ENCODE measurements at places on chromosomes 6 and 20.

GRCh38 chr6:38504996-38505395 lies 134.7 kb downstream of the BTBD9 start:
- no peak for DNase-seq

- DNase-seq = no peak
Measured at GRCh38 chr6:30651143-30651542, 4.2 kb downstream of the C6orf136 start.

DNA sequence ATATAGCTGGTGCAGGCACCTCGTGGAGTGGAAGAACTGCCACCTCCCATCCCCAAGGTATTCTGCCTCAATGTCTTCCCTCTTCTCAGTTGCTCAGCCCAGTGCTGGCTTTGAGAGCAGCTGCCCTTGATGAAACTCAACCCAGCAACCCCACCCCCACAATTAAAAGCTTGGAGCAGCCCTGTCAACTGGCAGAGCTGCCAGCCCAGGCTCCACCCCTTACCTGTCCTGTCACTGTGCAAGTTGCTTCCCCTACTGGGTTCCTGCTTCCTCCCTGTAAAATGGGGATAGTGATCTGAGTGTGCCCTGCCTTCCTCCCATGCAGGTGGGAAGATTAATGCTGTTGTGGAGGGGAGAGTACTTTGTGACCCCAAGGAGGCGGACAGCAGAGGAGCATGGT lies 4.5 kb downstream of the TMEM63B start:
- DNase-seq = no peak

GRCh38 chr20:43725666-43726065 lies 1.1 kb downstream of the GTSF1L start:
- no peak for DNase-seq

- DNase-seq = no peak
Measured at GRCh38 chr20:8735674-8736073, 333.2 kb upstream of the PLCB4 start.

DNA sequence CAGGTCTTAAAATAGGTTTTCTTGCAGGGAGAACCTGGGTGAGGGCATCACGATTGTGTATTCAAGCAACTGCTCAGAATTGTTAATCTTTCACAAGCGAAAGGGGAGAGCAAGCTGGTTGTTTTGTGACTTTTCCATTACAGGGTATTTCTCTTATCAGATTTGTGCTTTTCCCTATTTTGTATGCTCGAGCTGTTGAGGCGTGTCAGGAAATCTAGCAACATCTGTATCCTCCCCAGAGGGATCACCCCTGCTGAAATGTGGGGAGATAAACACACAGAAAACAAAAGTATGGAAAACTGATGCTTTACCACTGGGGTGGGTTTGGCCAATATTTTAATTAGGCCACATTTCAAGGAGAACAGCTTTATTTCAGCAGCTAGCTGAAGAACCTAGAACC lies 187.0 kb downstream of the DTNBP1 start:
- no peak for DNase-seq

GRCh38 chr6:144214622-144215401 lies 64.5 kb downstream of the STX11 start:
- no peak for DNase-seq

DNA sequence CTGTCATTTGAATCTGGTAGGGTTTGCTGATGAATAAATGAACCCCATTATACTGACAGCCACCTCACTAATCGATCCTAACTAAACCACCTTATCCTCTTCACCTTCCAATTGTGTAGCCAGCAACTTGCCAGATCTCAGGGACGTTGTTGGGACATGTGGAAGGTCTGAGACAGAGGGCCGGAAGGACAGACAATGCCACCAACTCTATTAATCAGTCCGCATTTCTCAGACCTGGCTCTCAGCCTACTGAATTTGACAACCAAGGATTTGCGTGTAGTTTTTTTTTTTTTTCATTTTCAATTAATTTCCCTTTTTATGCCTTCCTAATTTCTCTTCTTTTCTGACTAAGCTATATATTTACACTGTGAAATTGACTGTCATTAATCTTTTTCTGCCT lies 122.5 kb downstream of the CARMIL1 start:
- no peak for DNase-seq

GRCh38 chr20:8909596-8909995 lies 159.3 kb upstream of the PLCB4 start:
- DNase-seq = no peak

GRCh38 chr6:42618686-42619085 lies 54.9 kb downstream of the UBR2 start:
- no peak for DNase-seq
